Head of caudate nucleus (tissue), 42 donors: ENCODE measurements at places on chromosomes 6 and 20.

GRCh38 chr6:36863670-36864540, 10.7 kb downstream of the PPIL1 start:
- no peak for DNase-seq

GRCh38 chr6:137798846-137799245, 68.2 kb upstream of the TNFAIP3 start:
- no peak for DNase-seq

DNA sequence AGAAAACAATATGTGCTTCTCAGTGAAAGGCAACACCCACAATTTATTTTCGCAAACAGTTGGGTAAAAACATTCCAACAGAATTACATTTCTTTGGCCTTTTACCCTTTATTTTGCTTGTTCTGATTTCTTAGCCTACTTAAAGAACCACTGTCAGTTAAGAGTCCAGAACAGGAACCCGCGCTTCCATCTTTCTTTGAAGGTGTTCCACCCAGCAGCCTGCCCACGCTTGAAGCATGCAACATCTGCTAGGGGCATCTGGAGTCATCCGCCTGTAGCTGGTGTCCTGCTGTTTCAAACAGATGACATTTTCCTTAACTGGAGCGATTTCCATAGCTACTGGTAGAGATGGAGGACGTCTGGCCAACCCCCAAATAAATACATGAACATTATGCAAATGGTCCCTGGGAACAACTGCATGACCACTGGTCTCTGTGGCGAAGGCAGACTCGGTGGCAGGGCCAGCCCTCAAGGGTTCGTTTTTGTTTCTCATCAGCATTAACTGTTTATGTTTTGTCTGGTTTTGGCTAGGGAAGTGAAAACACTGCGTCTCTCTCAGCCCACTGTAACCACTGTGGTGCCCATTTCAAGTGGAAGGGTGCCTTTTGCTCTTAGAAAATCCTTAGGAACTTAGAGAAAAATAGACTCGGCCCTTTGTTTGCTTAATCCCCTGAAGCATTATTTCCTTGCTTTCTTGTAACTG, 51.6 kb downstream of the LAMA4 start:
- DNase-seq = no peak

DNA sequence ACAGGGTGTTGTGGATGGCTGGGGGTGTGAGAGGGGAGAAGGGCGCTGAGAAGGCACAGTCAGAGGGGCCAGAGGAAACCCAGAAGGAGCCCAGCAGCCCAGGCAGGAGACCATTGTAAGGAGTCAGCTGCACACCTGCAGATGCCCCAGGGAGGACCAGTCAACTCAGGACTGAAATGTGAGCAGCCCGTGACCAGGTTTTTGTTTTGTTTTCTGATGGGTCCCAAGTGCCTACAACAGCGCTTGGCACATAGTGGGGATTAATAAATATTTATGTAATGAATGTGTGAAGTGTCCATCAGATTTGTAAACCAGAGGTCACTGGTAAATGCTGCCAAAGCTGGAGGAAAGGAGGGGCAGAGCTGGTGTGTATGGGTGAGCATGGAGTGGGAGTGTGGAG, 30.2 kb downstream of the TRAM2 start:
- DNase-seq = no peak

GRCh38 chr6:89037141-89037900, 43.2 kb upstream of the PNRC1 start:
- DNase-seq = no peak

DNA sequence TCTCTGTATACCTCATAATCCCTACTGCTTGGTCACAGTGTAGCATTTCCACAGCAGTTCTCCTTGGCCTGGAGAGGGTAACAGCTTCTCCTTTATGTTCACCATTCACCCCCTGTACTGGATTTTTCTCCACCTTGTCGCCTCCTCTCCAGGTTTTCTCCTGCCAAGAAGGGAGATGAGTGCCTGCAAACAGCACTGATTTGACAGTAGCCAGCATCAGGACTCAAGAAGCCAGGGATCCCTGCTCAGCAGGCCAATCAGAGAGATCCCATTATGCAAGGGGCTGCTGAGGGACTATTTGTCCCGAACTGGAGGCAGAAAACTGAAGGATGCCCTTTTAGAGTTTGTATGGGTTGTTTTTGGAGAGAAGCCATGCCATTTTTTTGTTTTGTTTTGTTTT, 68.6 kb upstream of the RIPOR2 start:
- no peak for DNase-seq
